ENCODE measurements at places on chromosomes 7 and 10.
A peak's percentile ranks its signal among the peaks of the same experiment; 100 is the strongest.

DNA sequence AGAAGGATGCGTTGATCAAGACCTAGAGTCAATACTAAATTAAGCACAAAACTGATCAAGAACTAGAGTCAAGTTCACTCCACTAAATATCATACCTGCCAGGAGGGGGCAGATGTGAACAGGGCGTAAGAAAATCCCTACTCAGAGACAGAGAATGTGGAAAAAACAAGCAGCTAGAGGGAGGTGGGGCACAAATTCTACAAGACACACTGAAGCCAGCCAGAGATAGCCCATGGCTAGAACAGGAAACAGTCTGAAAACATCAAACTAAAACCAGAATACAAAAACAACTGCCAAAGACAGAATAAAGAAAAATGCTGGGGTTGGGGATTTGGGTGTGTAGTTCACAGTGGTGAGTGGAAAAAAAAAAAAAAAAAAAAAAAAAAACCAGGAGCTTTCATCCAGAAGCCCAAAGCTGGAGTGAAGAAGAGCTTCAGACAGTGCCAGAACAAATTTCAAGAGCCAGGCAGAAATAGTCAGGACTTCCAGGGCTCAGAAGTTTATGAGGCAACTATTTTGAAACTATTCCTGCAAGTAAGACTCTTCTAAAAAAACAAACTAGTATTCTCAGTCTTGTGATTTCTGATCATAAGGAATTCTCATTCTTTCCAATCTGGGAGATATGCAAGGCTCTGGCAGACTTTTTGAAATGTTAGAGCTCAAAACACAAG is 118.3 kb downstream of the CCDC71L start:
- peak overlapping the region; percentile 1 for H3K4me3 ChIP-seq
- no peaks in the 10 kb centered on the region for H3K36me3 ChIP-seq
- H3K27me3 ChIP-seq = peaks cover 2% of the 10 kb centered on the region
- H3K27ac ChIP-seq = peak overlapping the region; percentile 17
- DNase-seq = peak; percentile 23

GRCh38 chr10:26112532-26112931 is 104.0 kb upstream of the GAD2 start:
- H3K27me3 ChIP-seq = no peaks in the 10 kb centered on the region
- no peak for DNase-seq
- H3K27ac ChIP-seq = no peak overlapping the region
- H3K4me1 ChIP-seq = no peaks in the 10 kb centered on the region
- no peak overlapping the region for H3K4me3 ChIP-seq

DNA sequence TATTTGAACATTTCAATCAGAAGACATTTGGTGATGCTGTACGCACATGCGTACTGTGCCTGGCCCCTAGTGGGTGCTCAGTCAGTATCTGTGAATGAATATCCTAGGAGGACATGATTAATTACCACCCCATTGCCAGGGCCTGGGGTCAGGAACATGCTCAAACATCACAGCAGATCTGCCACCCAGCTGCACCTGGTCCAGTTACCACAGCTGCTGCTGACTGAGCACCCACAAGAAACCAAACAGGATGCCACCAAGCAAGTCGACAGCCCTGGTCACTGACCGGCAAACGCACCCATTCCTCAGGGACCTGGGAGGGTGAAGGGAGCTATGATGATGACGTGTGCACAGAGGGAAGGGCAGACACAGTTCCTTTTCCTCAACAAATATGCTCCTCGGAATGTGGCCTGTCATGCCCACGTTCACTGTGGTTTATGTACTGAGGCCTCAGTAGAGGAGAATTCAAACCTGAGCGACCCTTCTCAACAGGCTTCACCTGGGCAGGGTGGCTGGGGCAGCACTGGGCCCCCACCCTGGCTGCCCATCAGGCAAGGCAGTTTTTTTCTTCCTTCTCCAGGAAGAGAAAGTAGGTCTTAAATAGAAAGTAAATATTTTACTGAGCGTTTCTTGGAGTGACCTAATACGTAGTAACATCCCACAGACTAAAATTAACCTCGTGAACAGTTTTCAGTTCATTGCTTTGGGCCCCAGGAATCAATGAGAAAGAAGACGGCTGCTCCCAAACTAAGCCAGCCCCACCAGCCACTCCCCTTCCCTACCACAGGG is 13.4 kb downstream of the CTBP2 start:
- H3K27me3 ChIP-seq = peaks cover 22% of the 10 kb centered on the region
- no peak for DNase-seq
- no peak overlapping the region for H3K4me3 ChIP-seq
- H3K36me3 ChIP-seq = no peaks in the 10 kb centered on the region
- no peaks in the 10 kb centered on the region for H3K4me1 ChIP-seq
- H3K27ac ChIP-seq = no peak overlapping the region

- H3K4me1 ChIP-seq = peaks cover 47% of the 10 kb centered on the region
- peak overlapping the region; percentile 86 for H3K4me3 ChIP-seq
- peaks cover 4% of the 10 kb centered on the region for H3K27me3 ChIP-seq
- no peak for DNase-seq
- H3K27ac ChIP-seq = peak overlapping the region; percentile 93
- H3K36me3 ChIP-seq = peaks cover 2% of the 10 kb centered on the region
Observed at GRCh38 chr7:50659329-50659965, 94.2 kb upstream of the DDC start.

DNA sequence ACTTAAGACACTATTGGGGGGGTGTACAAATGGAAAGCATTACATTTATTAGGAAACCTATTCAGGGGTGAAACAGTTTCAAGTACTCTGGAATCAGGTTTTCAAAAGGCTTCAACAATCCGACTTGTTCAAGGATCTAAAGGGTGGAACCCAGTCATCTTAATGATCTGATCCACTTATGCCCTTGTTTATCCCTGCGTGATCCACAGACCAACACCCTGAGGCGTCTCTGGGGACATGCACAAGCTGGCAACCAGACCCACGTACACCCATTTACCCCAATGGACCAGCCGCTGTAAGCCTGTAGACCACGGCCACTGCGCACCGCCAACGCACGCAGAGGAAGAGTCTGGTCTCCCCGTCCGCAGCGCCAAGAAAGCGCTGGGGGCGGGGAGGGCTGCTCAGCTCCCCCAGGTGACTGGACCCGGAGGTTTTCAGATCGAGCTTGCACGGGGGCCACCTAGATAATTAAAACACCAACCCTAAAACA is 13.4 kb downstream of the HNRNPF start:
- peak overlapping the region; percentile 91 for H3K4me3 ChIP-seq
- DNase-seq = no peak
- H3K4me1 ChIP-seq = peaks cover 55% of the 10 kb centered on the region
- no peaks in the 10 kb centered on the region for H3K27me3 ChIP-seq
- H3K36me3 ChIP-seq = peaks cover 80% of the 10 kb centered on the region

DNA sequence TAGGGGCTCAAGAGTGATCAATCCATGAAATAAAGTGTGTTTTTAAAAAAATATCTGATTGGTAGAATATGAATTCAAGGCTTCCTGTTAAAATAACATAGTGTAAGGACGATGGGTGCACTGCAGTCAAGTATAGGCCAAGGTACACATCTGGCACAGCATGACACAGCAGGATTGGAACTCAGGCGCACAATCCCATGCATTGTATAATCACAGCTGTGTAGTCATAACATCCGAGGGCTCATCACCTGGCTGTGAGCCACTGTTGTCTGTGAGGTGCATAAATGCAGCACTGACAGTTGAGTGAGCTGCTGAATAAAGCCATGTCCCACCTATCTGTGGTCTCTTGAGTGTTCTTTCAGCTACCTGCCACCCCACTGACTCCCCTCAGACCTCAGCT is 142.3 kb upstream of the HPS1 start:
- H3K27me3 ChIP-seq = no peaks in the 10 kb centered on the region
- H3K4me3 ChIP-seq = no peak overlapping the region
- no peak overlapping the region for H3K27ac ChIP-seq
- DNase-seq = no peak

DNA sequence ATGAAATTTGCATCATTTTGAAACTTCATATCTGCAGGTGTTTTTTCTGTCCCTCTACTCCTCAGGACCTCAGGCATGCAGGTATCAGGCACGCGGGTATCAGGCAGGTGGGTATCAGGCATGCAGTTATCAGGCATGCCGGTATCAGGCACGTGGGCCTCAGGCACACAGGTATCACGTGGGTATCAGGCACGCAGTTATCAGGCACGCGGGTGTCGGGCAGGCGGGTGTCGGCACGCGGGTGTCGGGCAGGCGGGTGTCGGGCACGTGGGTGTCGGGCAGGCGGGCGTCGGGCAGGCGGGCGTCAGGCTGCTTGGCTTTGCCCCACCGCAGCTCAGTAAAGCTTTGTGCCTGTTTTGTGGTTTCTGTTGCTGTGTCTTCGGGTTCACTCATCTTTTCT is 8.7 kb downstream of the SPRN start:
- H3K4me3 ChIP-seq = no peak overlapping the region
- H3K27ac ChIP-seq = no peak overlapping the region
- no peaks in the 10 kb centered on the region for H3K27me3 ChIP-seq
- DNase-seq = no peak

DNA sequence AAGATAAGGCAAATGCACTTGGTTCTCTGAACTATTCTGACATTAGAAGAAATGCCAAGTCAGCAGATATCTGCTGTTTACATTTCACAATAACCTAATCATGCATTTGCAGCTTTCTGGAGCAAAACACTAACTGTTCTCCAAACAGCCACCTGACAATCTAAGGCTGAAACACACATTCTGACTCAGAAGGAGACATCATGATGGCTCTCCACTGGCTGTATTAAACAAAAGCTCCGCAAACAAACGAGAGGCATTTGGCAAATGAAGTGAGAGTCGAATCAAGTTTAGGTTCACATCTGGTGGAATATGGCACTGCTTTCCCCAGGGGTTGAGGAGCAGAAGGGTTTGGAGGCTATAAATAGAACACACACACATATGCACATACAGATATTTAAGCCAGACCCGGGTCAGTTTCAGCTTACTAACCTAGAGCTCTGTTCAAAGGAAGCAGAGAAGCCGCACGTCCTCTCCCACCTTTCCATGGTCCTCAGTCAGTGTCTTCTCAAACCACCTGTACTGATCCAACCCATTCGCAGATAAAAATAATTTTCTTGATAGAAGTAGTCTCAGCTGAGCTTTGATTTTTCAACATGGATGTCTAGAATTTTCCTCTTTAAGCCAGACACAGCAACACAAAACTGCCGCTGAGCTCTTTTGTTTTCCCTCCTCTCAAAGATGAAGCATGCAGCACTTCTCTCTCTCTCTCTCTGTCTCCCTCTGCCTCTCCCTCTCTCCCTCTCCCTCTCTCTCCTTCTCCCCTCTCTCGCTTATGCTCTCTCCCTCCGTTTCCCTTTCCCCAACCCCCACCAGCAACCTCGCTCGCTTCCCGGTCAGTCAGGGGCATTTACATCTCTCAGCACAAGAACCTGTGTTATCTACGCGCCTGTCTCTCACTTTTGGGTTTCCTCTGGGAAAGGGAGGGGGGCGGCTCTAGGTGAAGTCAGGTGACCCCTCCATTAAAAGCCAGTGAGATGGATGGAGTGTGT is 682.8 kb downstream of the MAGI2 start:
- H3K27ac ChIP-seq = no peak overlapping the region
- no peak for DNase-seq
- no peak overlapping the region for H3K4me3 ChIP-seq

- no peak overlapping the region for H3K27ac ChIP-seq
- no peak overlapping the region for H3K4me3 ChIP-seq
- no peaks in the 10 kb centered on the region for H3K4me1 ChIP-seq
Observed at GRCh38 chr7:30671793-30672465, 10.3 kb downstream of the CRHR2 start.

DNA sequence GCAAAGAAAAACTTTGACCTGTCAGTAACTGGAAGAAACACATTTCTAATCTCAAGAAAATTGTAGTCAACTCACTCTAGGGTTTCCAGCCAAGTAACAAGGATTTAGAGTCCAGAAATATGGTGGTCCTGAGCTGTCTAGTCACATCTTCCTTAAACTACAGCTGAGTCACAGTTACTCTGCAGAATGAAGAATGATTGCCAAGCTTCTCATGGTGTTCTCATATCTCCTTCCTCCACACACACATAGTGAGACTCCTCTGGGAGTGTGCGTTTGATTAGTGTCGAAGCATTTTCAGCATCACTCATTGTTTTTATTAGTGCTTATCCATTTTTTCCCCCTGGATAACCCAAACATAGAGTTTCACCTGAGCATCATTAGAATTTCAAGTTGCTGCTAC is 93.1 kb upstream of the CXCL12 start:
- no peaks in the 10 kb centered on the region for H3K4me1 ChIP-seq
- H3K36me3 ChIP-seq = no peaks in the 10 kb centered on the region
- H3K27me3 ChIP-seq = no peaks in the 10 kb centered on the region
- DNase-seq = no peak

DNA sequence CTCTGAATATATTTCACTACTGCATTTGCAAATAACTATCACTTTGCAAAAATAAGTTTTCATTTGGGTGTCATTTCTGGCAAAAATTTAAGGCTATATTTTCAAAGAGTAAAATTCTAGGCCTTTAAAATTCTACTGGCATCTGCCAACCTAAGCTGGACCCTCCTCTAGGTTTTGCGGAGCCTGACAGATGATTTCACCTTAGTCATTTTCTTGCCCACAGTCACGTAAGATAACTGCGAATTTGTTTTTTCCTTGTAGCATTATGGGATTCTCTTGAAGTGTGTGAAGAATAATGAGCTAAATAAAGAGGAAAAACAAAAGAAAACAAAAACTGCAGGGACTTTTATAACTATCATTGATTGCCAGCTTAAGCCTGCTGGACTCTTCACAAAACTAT is 7.8 kb downstream of the MEOX2 start:
- no peaks in the 10 kb centered on the region for H3K36me3 ChIP-seq
- no peaks in the 10 kb centered on the region for H3K4me1 ChIP-seq
- no peak for DNase-seq

GRCh38 chr10:132375116-132375794 is 21.7 kb upstream of the PWWP2B start:
- no peak overlapping the region for H3K27ac ChIP-seq
- H3K36me3 ChIP-seq = no peaks in the 10 kb centered on the region
- no peak for DNase-seq
- H3K27me3 ChIP-seq = peaks cover 4% of the 10 kb centered on the region

- H3K36me3 ChIP-seq = peaks cover 2% of the 10 kb centered on the region
- no peaks in the 10 kb centered on the region for H3K4me1 ChIP-seq
- no peak overlapping the region for H3K4me3 ChIP-seq
- no peak for DNase-seq
Observed at GRCh38 chr7:133750287-133750686, 376.9 kb upstream of the LRGUK start.

- no peak overlapping the region for H3K4me3 ChIP-seq
- DNase-seq = no peak
- H3K4me1 ChIP-seq = no peaks in the 10 kb centered on the region
- H3K27ac ChIP-seq = no peak overlapping the region
- H3K36me3 ChIP-seq = no peaks in the 10 kb centered on the region
Observed at GRCh38 chr7:55019691-55020465, 1.1 kb downstream of the EGFR start.

GRCh38 chr10:4174197-4174596 is 389.2 kb upstream of the KLF6 start:
- no peak overlapping the region for H3K4me3 ChIP-seq
- no peak for DNase-seq
- no peak overlapping the region for H3K27ac ChIP-seq

GRCh38 chr10:71244431-71245419 is 32.4 kb downstream of the UNC5B start:
- H3K36me3 ChIP-seq = no peaks in the 10 kb centered on the region
- no peak overlapping the region for H3K4me3 ChIP-seq
- no peak overlapping the region for H3K27ac ChIP-seq
- H3K27me3 ChIP-seq = peaks cover 5% of the 10 kb centered on the region
- H3K4me1 ChIP-seq = no peaks in the 10 kb centered on the region
- DNase-seq = no peak

- no peaks in the 10 kb centered on the region for H3K27me3 ChIP-seq
- H3K4me3 ChIP-seq = no peak overlapping the region
- DNase-seq = no peak
- no peak overlapping the region for H3K27ac ChIP-seq
- H3K36me3 ChIP-seq = no peaks in the 10 kb centered on the region
Observed at GRCh38 chr10:84727398-84727797, 399.0 kb downstream of the CCSER2 start.

All from T-helper 2 cell treated with Interferon-gamma antibody and Interleukin-4, amounts not matched to agents 5 μg/mL and 100 μg/mL, for 36 hours (primary cell).